A549 treated with Mapracorat at 1 μM for 4 hours (cell line): ENCODE measurements at places on chromosomes 11 and 22. TPM values are rescaled to one million over a fixed set of nuclear protein-coding genes. Genes with fewer than 3 reads are reported as not detected.

The OR51B4 gene
- total RNA-seq = not detected in 5 replicates

The LRRC32 gene
- 0.17 to 0.47 TPM (median 0.24 TPM) in 5 replicates for total RNA-seq

The FREY1 gene
- 0.26 to 0.52 TPM in 2 of 5 replicates, not detected in the others for total RNA-seq

The RTN4RL2 gene
- 49.0 to 100 TPM (median 88.4 TPM) in 5 replicates for total RNA-seq

The MPEG1 gene
- total RNA-seq = not detected in 5 replicates

The MMP20 gene
- not detected in 5 replicates for total RNA-seq

The CCDC83 gene
- total RNA-seq = not detected in 5 replicates

The ADORA2A gene
- 0.54 to 1.2 TPM (median 0.80 TPM) in 5 replicates for total RNA-seq

The LSP1 gene
- 1.2 to 1.6 TPM (median 1.4 TPM) in 5 replicates for total RNA-seq

The ROM1 gene
- 3.5 to 4.8 TPM (median 4.3 TPM) in 5 replicates for total RNA-seq

The DDI1 gene
- not detected in 5 replicates for total RNA-seq

The ASPHD2 gene
- 0.97 to 1.2 TPM (median 1.0 TPM) in 5 replicates for total RNA-seq

The MYO18B gene
- 0.02 to 0.09 TPM (median 0.03 TPM) in 5 replicates for total RNA-seq

The CLMP gene
- total RNA-seq = 16.3 to 24.2 TPM (median 21.4 TPM) in 5 replicates

The DNAJB7 gene
- total RNA-seq = not detected in 5 replicates

The SCARF2 gene
- total RNA-seq = 0.83 to 1.2 TPM (median 0.97 TPM) in 5 replicates

The NFRKB gene
- 9.8 to 13.0 TPM (median 12.3 TPM) in 5 replicates for total RNA-seq

The EMID1 gene
- total RNA-seq = 0.29 to 0.40 TPM (median 0.36 TPM) in 5 replicates

The RAG2 gene
- not detected in 5 replicates for total RNA-seq

The PLEKHB1 gene
- 0.73 to 1.5 TPM (median 0.86 TPM) in 5 replicates for total RNA-seq

The MMP12 gene
- 0.07 to 0.11 TPM (median 0.10 TPM) in 4 of 5 replicates, not detected in the other for total RNA-seq

The PPFIBP2 gene
- total RNA-seq = 9.2 to 12.4 TPM (median 11.0 TPM) in 5 replicates

The MAFF gene
- total RNA-seq = 17.5 to 28.0 TPM (median 20.9 TPM) in 5 replicates

The CCDC87 gene
- total RNA-seq = 0.60 to 0.67 TPM (median 0.63 TPM) in 5 replicates

The CHRNA10 gene
- total RNA-seq = 0.76 to 1.5 TPM (median 1.1 TPM) in 5 replicates

The KCNJ1 gene
- total RNA-seq = 0.06 TPM in 1 of 5 replicates, not detected in the others

The HNRNPUL2 gene
- 36.4 to 41.5 TPM (median 40.5 TPM) in 5 replicates for total RNA-seq

The TBX10 gene
- total RNA-seq = not detected in 5 replicates

The F2 gene
- total RNA-seq = 1.7 to 2.4 TPM (median 2.1 TPM) in 5 replicates

The ARL14EP gene
- total RNA-seq = 10.9 to 14.5 TPM (median 12.7 TPM) in 5 replicates

The CABP7 gene
- total RNA-seq = 0.08 to 0.27 TPM (median 0.10 TPM) in 5 replicates

The CASTOR1 gene
- 3.4 to 7.0 TPM (median 6.0 TPM) in 5 replicates for total RNA-seq

The RAB3IL1 gene
- total RNA-seq = 16.0 to 23.0 TPM (median 19.1 TPM) in 5 replicates

The CEND1 gene
- total RNA-seq = 1.9 to 2.7 TPM (median 2.2 TPM) in 5 replicates

The SUSD2 gene
- total RNA-seq = 62.5 to 83.3 TPM (median 77.2 TPM) in 5 replicates

The APOL5 gene
- total RNA-seq = not detected in 5 replicates

The TMEM45B gene
- total RNA-seq = 0.07 to 0.22 TPM (median 0.11 TPM) in 3 of 5 replicates, not detected in the others

The RBFOX2 gene
- total RNA-seq = 22.9 to 31.1 TPM (median 29.4 TPM) in 5 replicates

The NLRX1 gene
- 7.5 to 11.4 TPM (median 10.3 TPM) in 5 replicates for total RNA-seq

The XRCC6 gene
- 286 to 333 TPM (median 297 TPM) in 5 replicates for total RNA-seq

The OR52E8 gene
- not detected in 5 replicates for total RNA-seq

The AGBL2 gene
- 1.2 to 1.9 TPM (median 1.5 TPM) in 5 replicates for total RNA-seq

The CHRM1 gene
- 0.06 to 0.21 TPM (median 0.10 TPM) in 5 replicates for total RNA-seq

The SNRPD3 gene
- total RNA-seq = 133 to 266 TPM (median 142 TPM) in 5 replicates

The SHANK3 gene
- 2.7 to 5.5 TPM (median 4.5 TPM) in 5 replicates for total RNA-seq

The MMP11 gene
- total RNA-seq = 0.08 to 0.43 TPM (median 0.27 TPM) in 5 replicates

The KRTAP5-3 gene
- total RNA-seq = not detected in 5 replicates

The NPTXR gene
- 8.6 to 10.9 TPM (median 9.9 TPM) in 5 replicates for total RNA-seq

The ATXN10 gene
- total RNA-seq = 88.4 to 115 TPM (median 107 TPM) in 5 replicates

The CNIH2 gene
- total RNA-seq = 2.2 to 3.4 TPM (median 2.4 TPM) in 5 replicates

The GGT1 gene
- 84.8 to 113 TPM (median 104 TPM) in 5 replicates for total RNA-seq

The RCOR2 gene
- total RNA-seq = 0.87 to 1.3 TPM (median 0.93 TPM) in 5 replicates
